ENCODE measurements at places on chromosomes 16 and 17.

- DNase-seq = no peak
Measured at GRCh38 chr17:34624767-34625383, 45.5 kb downstream of the TMEM132E start.

DNA sequence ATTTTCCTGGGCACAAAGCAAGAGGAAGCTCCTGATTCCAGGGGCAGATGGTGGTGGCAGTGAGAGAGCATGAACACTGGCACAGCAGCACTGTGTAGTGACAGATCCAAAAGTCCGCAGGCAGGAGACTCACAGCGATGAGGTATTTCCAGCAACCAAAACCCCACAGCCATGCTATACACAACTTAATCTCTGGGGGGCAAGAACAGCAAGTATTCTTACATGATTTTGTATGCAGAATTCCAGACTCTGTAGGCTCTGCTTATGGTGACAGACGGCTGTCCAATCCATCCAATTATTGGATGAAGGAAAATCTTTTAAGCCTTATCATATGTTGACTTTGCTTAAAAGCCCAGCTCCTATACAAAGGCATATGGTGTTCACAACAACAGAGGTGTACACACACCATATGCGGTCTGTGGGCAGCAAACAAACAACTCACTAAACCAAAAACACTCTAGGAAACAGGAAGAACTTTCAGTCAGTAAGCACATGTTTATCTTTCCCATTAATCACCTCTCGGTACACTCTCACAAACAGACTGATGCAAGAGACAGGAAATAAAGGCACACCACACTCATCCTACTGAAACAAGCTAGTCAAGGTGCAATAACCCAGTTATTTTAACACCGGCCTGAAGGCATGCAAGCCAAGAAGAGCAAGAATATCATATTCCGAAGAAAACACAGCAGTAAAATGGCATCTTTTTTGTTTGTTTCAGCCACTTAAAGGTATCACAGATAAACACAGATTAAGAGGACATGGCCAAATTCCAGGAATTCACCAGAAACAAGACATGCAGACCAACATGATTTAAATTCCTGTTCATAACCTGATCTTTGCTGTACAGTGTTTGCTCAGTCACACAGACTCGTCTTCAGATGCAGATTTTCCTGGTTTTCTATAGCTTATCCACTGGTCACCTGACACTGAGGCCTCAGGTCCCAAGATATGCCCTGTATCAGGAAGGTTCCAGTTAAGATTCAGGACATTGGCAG is 47.8 kb downstream of the ERN1 start:
- DNase-seq = no peak

DNA sequence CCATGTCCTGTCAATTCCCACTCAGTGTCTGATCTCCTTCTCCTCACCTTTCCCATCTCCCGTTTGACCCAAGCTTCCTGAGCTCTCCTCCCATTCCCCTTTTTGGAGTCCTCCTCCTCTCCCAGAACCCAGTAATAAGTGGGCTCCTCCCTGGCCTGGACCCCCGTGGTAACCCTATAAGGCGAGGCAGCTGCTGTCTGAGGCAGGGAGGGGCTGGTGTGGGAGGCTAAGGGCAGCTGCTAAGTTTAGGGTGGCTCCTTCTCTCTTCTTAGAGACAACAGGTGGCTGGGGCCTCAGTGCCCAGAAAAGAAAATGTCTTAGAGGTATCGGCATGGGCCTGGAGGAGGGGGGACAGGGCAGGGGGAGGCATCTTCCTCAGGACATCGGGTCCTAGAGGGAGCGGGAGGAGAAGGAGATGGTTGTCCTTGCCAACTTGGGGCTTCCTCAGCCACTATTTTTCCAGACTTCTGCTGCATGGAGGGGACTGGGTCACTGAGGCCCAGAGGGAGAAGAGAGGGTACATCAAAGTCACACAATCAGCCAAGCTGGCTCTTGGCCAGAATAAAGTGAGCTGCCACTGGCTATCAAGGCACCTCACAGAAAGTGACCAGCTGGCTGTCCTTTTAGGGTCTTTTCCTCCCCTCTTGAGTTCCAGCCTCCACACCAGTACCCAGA is 1.9 kb upstream of the TBC1D10B start:
- DNase-seq = no peak

DNA sequence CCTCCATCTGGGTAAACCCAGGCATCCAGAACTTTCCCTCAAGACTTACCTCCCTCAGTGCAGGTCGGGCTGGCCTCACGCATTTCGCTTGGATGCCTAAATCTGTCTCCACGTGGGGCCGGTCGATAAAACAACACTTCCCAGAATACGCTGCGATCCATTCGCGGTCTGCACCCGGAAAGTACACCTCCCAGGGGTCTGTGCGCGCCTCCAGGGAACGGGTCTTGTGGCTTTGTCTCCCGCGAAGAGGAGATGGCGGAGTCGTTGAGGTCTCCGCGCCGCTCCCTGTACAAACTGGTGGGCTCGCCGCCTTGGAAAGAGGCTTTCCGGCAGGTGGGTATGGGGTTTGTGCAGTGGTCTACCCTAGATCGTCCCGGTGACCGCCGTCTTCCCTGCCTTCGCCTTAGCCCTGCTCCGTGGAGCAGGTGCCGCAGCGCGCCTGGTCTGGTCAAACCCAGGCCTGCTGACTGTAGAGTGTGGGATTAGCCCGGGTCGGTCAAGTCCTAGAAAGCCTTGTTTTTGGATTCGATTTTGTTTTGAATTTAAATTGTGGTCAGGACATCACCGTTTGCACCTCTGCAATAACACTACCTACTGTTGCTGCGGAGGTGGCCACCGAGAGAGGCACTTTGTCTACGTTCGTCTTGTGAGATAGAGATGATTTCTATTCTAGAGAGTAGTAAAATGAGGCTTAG is at the start of gene RPAIN:
TSS of gene RPAIN (plus strand) at position 224 of the 695 bp plus-strand sequence. CDS start at position 253, 29 bp downstream.
- DNase-seq = no peak

DNA sequence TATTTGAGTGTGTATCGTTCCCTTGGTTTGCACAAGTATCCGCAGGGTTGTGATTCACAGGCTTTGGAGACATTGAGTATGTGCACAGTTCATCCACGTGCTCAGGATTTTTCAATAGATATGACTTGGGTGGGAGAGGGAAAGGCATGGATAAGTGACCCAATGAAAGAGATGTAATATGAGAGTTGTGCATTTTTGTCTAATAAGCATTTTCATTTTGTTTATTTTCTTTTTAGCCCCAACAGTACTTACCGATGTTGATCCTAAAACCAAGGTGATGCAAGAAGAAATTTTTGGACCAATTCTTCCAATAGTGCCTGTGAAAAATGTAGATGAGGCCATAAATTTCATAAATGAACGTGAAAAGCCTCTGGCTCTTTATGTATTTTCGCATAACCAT is 14.5 kb downstream of the ALDH3A2 start:
- no peak for DNase-seq

GRCh38 chr17:62126292-62126691 is 61.2 kb upstream of the MED13 start:
- no peak for DNase-seq

Data from cortex of kidney (tissue), 1 donor.